Caudate nucleus (tissue), 63 donors: ENCODE measurements at places on chromosomes 12 and 14.

DNA sequence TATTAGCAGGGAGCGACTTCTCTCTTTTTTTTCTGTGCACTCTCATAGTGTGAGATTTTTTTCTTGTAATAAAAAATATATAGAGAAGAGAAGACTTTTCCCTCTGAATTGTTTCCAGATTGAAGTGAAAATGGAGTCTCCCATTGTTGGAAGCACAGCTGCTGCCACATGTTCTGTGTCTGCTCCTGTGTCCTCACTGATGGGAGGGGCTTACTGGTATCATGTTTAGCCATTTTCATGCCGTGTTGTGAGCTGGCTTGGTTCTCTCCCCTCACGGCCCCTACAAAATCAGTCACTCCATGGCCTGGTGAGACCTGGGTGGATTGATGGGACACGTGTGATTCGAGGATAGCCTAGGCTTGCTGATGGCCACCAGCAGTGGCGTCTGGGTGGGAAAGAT lies 379.7 kb upstream of the DDHD1 start:
- no peak for DNase-seq

- no peak for DNase-seq
Observed at GRCh38 chr12:59084511-59085375, 164.4 kb upstream of the LRIG3 start.

DNA sequence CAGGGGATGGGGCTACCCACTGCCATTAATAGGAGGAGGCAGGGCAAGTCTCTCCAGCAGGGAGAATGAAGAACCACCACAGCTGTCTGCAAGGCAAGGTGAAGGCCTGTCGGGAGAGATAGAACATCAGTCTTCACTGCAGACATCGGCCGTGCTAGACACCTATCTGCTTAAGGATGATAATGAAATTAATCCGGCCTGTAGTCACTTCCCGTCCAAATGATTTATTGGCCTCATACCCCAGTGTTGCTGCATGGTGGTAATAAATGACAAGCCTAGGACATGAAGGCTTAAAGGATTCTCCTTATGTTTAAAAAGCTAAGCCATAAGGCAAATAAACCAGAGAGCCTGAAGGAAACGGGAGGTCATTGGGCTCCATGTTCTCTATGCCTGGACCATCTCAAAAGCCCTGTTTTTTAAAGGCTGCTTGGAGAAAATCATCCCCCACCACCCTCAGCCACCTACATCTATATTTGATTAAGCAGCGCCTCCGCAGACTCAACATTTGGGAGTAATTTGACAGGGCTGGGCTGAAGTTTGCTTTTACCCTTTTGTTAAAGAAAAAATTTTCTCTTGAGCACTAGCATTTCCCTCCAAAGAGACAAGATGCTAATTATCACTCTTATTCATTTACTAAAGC lies 137.7 kb downstream of the PLXNC1 start:
- DNase-seq = no peak

DNA sequence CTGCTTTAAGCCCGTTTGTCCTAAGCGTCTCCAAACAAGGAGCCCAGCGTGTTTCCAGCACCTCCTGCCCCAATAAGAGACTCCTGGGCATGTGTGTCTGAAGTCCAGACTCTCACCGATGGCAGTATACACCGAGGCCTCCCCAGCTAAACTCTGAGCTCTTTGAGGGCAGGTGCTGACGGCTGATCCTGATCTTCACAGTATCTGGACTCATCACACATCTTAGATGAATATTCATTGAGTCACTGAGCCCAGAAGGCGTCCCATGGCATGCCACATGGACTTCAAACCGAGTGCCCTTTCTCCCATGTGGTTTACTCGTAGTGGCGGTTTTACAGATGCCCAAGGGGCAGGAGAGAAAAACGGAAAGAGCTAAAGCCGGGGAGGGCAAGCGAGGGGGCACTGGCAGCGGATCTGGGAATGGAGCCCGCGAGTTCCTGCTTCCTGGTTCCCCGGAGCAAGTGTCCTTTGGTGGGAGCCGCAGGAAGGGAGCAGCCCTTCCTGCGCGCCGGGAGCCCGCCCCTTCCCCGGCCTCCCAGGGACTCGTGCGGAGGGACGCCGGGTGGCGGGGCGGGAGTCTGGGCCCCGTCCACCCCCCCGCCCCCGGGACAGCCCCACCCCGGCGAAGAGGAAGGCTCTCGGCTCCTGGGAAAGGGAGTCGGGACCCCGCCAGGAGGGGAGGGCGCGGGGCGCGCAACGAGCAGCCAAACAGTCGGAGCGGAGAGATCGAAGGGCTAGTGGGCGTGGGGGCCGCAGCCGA lies 585 bp upstream of the TEAD4 start:
- DNase-seq = no peak

GRCh38 chr14:37583358-37584210 lies 11.5 kb downstream of the FOXA1 start:
- no peak for DNase-seq

DNA sequence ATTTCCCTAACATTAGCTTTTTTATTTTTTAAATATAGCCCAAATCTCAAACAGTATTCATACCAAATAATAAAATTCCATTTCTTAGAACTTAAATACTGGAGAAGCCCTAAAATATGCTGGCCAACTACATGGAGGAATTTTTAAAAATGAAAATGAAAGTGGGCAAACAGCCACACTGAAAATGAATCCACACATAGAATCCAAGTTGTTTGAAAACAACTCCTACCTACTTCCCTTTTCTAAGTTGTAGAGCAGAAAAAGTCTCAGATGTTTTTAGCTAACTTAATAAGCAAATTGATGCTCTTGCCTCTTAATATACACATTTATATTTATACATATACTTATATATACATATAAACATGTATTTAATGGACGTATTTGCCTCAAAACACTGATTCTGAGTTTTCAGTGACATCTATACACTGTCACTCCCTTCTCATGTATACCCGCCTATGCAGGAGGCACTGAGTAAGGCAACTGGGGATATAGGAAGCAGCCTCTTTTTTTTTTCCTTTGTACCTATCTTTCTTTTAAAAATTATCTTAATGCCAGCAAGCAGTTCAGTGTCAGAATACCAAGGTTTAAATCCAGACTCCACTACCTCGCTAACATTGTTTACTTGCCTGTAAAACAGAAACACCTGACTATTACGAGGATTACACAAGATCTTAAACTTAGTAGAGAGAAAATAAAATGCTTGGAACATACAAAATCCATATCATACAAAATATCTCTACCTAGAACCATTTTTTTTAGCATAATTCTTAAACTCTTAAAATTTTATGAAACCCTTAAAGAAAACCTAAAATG lies 13.3 kb downstream of the DICER1 start:
- DNase-seq = no peak

GRCh38 chr12:29503283-29503682 lies 5.8 kb upstream of the OVCH1 start:
- no peak for DNase-seq

DNA sequence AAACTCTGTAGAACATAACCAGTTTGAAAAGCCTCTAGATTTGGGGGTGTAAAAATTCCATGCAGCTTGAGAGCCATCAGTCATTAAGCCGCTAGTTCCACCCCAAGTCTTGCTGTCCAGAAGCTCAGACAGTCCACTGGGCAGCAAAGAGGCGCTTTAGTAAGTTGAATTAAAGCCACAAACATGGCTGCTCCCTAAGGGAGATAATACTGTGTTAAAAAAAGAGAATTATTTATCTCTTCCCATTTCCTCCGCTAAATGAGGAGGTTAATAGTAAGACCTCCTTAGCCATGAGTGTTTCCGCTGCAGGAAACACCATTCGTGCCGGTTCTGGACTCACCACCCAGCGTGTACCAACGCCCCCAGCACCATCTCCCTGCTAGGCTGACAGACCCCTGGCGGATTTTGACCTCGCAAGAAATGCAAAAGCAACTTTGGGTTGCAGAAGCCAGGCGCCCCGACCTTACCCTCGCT lies 536 bp downstream of the TM7SF3 start:
- no peak for DNase-seq

DNA sequence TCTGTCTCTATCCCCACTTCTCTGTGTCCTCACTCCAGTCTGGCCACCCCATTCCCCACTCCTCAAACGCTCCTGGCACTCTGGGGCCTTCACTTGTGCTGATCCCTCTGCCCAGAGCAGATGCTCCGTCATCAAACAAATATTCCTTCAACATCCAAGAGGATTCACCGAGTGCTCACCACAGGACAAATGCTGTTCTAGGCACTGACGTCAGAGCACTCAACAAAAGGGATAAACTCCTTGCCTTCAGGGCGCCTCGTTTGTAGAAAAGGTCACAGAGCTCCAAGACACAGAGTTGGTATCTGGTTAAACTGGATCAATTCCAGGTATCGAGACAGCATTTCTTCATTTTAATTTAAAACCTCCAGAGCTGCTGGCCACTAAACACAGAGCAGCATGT lies 35.3 kb downstream of the PSMC1 start:
- no peak for DNase-seq

GRCh38 chr12:77488041-77488620 lies 342.6 kb upstream of the NAV3 start:
- DNase-seq = no peak

- DNase-seq = no peak
Observed at GRCh38 chr12:63869656-63870055, 25.2 kb downstream of the SRGAP1 start.

DNA sequence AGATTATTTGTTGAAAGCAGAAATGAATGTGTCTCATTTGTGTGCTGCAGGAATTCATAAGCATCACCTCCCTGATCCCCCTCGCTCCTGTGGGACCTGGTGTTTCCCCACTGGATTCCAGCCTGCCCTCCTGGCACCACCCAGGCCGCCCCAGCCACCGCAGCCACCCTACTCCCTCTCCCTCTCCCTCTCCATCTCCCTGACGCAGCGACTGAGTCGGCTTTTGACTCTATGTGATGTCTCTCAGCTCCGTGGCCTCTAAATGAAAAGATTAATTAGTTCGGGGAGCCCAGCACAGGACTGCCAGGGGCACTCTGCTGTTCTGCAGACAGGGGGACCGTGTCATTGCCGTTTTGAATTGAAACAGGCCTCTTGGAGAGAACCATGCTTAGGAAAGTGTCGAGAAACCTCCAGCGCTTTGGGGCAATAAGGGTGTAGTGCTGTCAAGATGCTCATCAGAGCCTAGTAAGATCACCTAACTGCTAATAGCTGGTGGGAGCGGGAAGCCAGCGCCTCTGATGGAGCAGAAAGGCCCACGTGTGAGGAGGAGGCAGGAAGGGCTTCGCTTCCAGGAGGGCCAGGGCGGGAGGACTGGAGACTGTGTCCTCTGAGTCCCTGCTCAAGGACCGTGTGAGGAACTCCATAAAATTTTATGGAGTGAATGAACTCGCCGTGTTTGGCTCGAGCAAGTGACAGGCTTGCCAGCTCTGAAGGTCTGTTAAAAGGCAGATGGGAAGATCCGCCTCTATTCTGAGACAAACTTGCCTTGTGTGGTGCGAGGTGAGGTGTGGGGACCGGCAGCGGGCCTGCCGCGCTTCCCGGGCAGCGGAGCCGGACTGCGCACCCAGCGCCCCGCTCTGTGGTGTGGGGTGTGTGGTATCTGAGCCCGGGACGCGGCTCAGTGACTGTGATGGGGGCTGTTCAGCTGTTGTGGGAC lies 157.4 kb upstream of the C14orf180 start:
- DNase-seq = no peak
